ENCODE measurements at places on chromosomes 6 and 20. TPM values are rescaled to one million over a fixed set of nuclear protein-coding genes. Genes with fewer than 3 reads are reported as not detected.

GRCh38 chr20:45752746-45753145, 30.6 kb downstream of the SPINT4 start:
- no peak for DNase-seq

DNA sequence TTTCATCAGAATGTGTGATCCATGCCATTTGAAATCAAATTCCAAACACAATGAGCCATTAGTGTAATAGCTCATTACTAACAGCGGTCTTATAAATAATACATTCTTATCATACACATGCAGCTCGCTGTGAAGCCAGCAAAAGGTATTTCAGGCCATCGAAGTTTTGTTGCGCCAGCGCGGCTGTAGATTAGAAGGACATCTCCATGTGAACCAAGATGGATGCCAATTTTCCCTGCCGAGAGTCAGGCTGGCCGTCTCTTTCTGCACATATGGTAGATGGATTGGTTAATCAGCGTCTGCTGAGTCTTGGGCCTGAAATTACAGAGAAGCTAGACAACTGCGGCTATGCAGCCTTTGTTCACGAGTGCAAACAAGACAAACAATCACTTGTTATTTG, 44.1 kb downstream of the CFAP61 start:
- DNase-seq = no peak

C6orf141 gene
- 0.57 TPM for polyA plus RNA-seq

ZNF334 gene
- 24.1 TPM for polyA plus RNA-seq

GRCh38 chr6:37882292-37882691, 62.8 kb downstream of the ZFAND3 start:
- no peak for DNase-seq

- DNase-seq = peak; percentile 22
Measured at GRCh38 chr6:109793792-109794191, 102.7 kb downstream of the FIG4 start.

EPPIN gene
- polyA plus RNA-seq = 0.20 TPM

DNA sequence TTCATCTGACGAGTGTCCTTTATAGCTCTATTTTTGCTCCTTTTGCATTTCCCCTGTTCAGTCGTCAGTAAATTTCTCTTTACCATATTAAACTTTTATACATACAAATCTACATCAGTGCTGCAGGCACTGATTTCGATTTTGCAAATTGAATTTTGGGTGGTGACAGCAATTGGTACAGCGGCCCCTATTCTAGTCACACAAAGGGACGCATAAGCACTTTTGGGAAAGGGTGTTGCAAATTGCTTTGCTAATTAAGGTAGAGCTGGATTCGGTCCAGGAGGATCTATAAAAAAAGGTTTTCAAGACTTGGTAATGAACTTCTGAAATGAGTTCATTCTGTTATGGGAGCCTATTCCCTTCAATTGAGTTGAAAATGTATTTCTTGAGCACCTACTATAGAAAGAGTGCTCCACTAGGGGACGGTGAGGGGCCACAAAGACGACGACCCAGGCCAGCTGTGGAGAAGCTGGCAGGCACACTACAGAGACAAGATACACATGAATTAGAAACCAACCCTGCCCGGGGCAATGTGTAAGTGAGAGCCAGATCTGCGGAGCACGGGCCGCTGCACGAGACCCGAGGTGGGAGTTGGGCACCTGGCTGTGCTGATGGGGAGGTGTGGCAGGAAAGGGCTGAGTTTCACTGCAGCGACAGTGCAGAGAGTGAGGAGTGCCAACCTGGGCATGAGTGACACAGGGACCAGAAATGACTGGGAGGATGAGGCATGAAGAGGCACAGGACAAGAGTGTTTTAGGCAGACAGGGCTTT, 5.4 kb downstream of the UQCC2 start:
- no peak for DNase-seq

- no peak for DNase-seq
Measured at GRCh38 chr6:93424303-93425064, 5.1 kb upstream of the EPHA7 start.

DNA sequence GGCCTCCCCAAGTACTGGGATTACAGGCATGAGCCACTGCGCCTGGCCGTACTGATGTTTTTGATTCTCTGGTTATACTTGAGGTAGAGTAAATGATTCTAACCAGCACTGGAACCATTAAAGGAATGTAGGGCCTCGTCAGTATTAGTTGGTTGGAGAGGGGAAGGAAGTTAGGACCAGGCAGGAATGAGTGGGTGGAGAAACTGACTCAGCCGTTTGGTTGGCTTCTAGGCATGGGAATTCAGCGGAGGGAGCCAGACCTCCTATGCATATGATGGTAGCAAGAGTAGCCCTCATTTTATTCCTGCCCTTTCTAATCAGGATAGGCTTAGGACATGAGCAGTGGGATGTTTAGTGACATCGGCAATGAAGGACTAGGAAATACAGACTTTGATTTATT, 19.0 kb upstream of the SERINC3 start:
- no peak for DNase-seq
